Stimulated activated CD8-positive, alpha-beta memory T cell treated with anti-CD3 and anti-CD28 coated beads, Interleukin-2, amount 100 ng/mL, for 48 hours (primary cell): ENCODE measurements at places on chromosomes 1 and 21.

DNA sequence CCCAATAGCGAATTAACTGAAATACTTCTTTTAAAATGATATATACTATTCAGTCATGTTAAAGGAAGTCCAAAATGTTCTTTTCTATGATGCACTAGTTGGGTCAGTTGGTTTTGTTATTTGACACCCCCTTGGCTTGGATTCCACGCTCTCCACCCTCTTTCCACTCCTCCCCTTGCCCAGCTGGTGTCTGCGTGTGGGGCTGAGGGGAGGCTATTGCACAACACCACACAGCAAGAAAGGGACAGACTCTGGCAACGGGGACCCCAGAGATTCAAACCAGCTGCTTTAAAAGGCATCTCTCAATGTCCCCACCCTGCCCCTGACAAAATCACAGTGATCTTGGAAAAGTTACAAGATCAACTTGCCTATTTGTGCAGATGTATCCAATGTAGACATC lies 394.3 kb downstream of the TGFB2 start:
- no peak for DNase-seq

DNA sequence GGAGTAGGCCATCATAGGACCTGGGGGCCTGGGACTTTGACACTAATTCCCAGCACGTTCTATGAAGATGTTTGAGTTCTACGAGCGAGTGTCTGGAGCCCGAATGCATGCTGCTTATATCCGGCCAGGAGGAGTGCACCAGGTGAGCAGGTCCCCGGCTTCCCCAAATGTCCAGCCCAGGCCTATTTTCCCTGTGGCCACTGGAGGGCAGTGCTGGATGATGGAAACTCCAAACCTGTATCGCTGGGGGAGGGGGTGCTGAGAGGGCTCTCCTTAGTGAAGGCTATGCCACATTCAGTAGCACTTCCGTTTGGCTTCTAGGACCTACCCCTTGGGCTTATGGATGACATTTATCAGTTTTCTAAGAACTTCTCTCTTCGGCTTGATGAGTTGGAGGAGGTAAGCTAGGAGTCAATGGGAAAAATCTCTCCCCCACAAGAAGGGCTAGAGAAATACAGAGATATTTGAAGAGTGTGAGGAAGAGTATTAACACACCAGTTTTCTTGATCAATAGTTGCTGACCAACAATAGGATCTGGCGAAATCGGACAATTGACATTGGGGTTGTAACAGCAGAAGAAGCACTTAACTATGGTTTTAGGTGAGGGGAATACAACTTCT lies 5.2 kb upstream of the FCER1G start:
- peak; percentile 49 for DNase-seq

DNA sequence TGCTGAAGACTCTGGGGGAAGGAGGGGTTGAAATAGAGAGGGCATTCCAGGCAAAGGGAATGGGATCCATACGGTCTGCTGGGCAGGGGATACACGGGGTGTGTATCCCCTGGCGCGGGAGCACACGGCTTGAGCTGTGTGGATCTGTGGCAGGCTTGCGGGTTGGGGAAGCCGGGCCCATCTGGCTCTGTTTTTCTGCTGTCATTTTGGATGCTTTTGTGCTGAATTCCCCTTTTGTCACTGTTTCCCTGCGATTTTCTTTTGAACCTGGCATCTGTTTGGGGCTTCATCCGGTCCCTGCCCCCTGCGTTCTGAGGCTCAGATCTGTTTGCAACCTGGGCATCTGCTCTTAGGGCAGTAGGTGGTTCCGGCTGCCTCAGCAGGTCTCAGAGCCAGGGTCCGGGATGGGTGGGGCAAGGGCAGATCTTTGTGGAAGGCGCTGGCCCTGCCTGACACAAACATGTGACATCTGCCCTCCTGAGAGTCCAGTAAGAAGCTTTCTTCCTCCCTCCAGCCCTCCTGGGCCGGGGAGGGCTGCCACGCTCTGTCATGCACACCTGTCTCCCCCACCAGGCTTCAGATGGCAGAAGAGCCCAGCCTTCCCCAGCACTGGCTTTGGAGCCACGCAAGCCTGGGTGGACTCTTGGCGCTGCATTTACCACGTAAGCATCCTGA lies 84.0 kb downstream of the IGSF21 start:
- no peak for DNase-seq

GRCh38 chr1:235607284-235607683 lies 42.3 kb downstream of the GNG4 start:
- no peak for DNase-seq

DNA sequence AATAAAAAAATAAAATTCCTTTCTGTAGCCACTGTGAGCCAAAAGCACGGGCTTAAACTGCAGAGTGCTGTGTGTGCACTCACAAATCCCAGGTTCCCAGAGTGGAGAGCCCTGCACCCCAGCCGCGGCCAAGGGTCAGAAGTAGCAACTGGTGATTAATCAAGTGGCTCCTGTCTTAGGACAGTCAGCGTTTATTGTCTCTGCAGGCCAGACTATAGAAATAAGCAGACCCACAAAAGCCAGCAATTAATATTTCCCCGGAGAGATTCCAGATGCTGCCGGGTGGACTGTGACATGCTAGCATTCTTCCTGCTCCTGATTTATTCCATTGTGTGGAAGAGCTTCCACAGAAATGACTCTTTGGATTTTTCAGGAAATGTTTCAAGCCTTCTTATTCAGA lies 412.2 kb downstream of the KIF26B start:
- DNase-seq = no peak

GRCh38 chr21:38909929-38910328 lies 104.2 kb downstream of the ETS2 start:
- DNase-seq = no peak

DNA sequence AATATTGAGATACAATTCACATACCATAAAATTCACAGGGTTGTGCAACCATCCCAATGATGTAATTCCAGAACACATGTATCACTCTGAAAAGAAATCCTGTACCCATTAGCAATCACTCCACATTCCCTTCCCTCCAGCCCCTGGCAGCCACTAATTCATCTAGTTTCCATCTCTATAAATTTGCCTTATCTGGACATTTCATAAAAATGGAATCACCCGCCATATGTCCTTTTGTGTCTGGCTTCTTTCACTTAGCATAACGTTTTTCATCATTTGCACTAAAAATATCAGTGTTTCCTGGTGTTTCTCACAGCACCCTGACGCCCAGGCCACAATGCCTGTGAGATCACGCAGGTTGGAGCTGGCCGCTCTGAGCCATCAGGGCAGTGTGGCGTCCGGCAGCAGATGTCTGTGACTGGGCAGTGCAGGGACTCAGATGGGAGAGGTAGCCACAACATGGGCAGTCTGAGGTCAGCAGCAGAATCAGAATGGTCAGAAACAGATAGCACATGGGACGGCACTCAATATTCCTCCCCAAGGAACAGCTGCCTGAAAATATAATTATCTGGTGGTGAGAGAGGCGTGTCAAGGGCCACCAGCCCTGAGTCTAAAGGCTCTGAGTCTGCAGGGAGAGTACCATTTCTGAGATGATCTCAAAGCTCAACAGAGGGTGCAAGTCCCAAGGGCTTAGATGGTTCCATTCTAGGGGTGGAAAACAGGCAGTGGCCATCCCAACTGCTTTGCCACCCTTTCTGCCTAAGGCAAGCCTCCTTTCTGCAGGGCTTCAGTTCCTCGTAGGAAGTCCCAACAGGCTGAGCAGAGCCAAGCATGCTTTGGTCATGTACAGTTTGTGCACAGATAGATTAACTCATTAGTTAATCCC lies 129.4 kb upstream of the EDN2 start:
- no peak for DNase-seq

- DNase-seq = no peak
Measured at GRCh38 chr1:41566274-41566885, 81.9 kb upstream of the EDN2 start.

- no peak for DNase-seq
Measured at GRCh38 chr1:93749894-93750301, 68.3 kb upstream of the BCAR3 start.

DNA sequence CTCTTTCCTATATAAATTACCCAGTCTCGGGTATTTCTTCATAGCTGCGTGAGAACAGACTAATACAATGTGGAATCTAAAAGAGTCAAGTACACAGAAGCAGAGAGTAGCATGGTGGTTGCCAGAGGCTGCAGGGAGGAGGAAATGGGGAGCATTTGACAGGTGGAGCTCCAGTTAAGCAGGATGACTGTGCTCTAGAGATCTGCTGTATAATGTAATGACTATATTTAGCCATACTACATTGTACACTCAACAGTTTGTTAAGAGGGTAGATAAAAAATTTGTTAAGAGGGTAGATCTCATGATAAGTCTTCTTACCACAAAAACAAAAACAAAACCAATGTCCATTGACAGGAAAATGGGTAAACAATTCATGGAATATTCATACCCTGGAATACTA lies 82.1 kb downstream of the MT1HL1 start:
- no peak for DNase-seq

DNA sequence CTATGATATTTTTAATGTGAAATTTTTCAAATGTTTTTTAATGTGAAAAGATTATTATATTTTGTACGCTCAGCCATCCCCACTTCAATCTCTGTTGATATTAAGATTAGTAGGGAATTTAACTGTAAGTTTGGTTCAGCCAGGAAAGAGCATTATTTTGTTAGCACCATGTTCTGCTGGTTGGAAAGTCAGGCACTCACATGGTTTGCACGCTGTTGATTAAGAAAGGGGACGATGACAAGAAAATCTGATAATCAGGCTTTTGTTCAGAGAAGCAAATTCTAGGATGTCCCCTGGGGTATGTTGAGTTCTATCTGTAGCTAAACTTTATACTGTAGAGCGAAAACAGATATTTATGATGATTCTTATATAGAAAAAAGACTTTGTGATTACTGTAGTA lies 115.1 kb downstream of the OSBPL9 start:
- no peak for DNase-seq

- DNase-seq = no peak
Measured at GRCh38 chr1:51044834-51045233, 57.2 kb upstream of the C1orf185 start.

GRCh38 chr1:39721664-39722063 lies 17.0 kb upstream of the PPIE start:
- DNase-seq = no peak
